ENCODE measurements at places on chromosomes 7 and 10. TPM values are rescaled to one million over a fixed set of nuclear protein-coding genes. Genes with fewer than 3 reads are reported as not detected.
A peak's percentile ranks its signal among the peaks of the same experiment; 100 is the strongest.

DNA sequence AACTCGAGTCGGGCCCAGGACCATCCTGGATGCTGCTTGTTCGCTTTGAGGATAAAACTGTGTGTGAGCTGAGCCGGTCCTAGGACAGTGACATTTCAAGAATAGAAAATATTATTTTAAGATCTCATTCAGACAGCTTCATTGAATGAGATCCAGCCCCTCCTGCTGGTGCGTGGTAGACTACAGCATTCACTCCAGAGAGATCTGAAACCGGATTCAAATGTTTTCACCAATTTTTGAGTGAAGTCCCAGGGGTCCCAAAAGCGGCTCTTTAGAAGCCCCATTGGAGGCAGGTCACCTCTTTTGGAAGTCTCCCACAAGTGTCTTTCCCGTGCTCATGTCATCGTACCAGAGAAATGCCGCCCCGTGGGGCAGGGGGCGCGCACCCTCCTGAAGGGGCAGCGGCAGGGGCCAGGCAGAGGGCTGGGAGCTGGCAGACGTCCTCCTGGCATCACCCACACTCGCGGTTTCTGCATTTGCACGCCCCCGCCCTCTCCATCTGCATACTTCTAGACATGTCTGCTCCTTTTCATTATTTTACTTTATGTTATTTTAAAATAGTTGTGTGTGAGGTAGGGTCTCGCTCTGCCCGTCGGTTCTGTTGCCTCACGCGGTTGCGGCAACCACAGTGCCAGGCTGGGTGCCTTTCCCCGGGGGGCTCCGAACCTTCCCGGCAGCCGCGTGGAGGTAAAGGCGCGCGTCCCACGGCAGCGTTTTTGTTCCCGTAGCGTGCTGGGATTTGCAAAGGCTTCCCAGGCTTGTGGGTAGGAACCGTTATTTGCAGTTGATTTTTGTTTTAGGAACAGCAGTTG, 52.3 kb upstream of the DPYSL4 start:
- DNase-seq: no peak

GRCh38 chr7:106069471-106070200, 42.5 kb downstream of the SYPL1 start:
- DNase-seq: no peak

DNA sequence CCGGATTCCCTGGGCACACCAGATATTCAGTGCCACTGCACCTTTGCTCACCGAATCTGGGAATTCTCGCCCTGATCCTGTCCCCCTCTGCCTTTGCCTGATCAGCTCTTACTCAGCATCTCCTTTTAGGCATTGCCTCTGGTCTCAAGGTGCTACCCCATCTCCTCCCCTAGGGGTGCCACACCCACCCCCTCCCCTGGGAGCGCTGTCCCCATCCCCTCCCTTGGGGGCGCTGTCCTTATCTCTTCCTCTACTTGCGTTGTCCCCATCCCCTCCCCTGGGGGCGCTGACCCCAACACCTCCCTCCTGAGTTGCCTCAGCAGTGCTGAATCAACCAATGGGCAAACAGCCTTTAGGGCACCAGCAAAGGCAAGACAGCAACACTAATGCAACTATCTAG, 686.9 kb upstream of the FOXK1 start:
- no peak for DNase-seq

DNA sequence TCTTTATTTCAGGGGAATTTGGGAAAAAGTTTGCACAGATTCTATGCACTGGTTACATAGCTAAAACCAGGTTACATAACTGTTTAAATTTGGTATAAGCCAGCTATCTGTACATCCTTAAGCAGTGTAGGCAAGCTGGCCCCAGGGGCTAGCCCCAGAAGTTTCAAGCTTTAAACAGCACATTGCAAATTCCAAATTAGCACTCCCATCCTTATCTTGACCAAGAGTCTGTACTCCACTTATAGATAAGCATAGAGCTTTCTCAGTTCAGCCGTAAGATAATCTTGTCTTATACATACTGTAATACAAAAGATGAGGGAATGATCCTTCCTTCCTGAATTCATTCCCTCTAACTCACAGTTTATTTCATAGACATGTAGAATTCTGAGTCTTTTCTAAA, 109.3 kb downstream of the SPAG6 start:
- DNase-seq: no peak

IL6 gene
- not detected for total RNA-seq

DNA sequence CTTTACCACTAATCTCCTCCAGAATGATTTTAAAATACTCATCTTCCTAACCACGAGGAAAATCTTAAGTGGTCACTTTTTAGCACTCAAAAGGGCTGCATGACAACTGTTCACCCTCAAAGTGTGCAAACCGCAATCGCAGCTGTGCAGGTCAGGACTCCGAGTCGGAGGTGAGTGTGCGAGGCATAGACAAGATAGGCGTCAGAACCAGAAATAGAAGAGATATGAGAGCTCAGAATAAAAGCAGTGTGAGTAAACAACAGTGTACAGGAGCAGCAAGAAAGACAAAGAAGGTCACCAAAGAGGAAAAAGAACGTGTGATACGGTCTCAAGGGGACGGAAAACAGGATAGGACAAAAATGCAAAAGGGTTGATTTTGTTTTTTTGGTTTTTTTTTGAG, 17.5 kb upstream of the ENO4 start:
- DNase-seq: no peak

DNA sequence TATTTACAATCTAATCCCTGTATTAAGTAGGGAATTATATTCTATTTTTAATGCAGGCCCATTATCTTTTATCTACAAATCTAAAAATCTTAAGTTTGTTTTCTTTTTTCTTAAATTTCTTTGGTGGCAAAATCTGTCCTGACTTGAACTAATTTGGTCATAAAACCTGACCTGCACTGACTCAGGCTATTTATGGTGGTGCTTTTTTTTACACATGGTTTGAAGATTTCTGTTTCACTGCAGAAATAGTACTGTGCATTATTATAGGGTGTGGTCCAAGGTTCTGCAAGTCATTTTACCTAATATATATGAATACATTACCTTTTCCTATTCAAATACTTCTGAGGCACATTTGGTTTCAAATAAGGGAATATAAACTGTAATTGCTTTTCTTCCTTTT, 137.0 kb downstream of the CD36 start:
- DNase-seq: peak; percentile 47

- DNase-seq: no peak
These were observed 26.6 kb downstream of the ST8SIA6 start for GRCh38 chr10:17427666-17428350.

DNA sequence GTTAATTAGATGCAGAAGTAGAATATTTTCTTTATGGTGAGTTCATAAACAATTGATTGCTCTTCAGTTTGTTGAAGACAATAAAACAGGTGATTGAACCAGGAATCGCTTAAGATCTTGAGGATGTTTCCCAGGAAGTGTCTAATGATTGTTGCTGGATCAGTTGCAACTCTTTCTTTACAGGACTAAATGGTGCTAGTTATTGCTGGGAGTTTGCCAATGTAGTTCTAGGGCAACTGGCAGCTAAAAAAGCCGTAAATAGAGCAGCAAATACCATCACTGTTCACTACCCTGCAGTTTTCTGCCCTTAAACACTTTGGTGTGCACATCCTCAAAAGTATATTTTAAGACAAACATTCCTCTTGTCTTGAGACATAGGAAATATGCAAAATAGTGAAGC, 119.2 kb upstream of the ANK3 start:
- DNase-seq: no peak

- peak; percentile 41 for DNase-seq
These were observed 66.9 kb downstream of the MLLT10 start for GRCh38 chr10:21600804-21601433.

DNA sequence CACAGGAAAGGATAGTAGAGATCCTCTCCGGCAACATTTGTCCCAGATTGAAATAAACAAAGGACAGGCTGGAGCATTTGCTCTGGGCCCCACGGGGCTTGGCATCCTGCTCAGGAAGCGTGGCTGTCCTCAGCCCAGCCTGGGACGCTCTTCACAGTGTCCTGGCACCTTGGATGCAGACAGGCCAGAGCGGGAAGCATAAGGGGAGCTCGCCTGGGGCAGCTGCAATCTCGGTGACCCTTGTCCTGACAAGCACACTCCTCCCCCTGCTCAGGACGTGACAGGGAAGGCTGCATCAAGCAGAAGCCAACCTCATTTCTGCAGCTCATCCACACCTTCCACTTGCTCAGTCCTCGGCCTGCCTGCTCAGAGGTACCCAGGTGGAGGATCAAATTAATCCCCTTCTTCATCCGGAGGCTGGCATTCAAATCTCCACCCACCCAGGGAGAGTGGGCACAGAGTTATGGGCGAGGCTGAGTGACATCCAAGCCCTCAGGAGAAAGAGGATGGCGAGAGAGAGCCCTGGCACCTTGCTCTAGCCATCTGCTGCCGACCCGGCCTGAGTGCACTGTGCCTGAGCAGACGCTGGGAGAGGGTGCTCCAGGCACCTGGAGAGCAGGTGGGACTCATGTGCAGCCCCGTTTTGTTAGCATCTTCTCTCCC, 47.6 kb downstream of the ABRAXAS2 start:
- no peak for DNase-seq

- DNase-seq: no peak
These were observed 112.1 kb upstream of the ABCB5 start for GRCh38 chr7:20503278-20503950.

- DNase-seq: no peak
These were observed 101.8 kb upstream of the TAC1 start for GRCh38 chr7:97630116-97630515.

- DNase-seq: no peak
These were observed 48.8 kb upstream of the ZPBP start for GRCh38 chr7:50141854-50142253.

GRCh38 chr10:80207768-80208370, 2.5 kb upstream of the ANXA11 start:
- no peak for DNase-seq

GRCh38 chr10:10824591-10825148, 193.0 kb upstream of the CELF2 start:
- no peak for DNase-seq

GRCh38 chr7:1248143-1248915, 15.7 kb downstream of the UNCX start:
- no peak for DNase-seq

DNA sequence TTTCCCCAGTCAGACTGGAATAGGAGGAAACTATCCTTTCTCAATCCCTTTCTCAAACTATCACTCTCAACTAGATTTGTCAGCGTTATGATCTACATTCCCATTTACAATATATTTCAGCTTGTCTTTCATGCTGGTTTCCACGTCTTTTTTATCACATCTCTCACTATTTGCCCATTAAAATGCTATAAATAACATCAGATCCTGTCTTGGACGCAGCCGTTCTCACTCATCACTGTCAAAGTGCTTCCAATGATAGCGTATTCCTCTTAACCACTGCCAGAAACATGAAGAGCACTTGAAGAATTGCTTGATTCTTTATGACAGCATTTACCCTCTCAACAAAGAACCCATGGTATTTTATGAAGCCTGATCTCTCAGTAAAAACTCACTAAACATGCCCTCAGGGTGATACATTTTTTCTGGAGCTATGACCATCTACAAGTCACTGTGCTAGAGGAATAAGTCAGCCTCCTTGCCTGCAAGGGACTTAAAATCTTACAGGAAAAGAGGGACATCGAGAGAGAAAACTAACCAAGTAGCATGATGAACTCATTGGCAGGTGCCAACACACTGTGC, 205.6 kb upstream of the PFKP start:
- DNase-seq: no peak

DNA sequence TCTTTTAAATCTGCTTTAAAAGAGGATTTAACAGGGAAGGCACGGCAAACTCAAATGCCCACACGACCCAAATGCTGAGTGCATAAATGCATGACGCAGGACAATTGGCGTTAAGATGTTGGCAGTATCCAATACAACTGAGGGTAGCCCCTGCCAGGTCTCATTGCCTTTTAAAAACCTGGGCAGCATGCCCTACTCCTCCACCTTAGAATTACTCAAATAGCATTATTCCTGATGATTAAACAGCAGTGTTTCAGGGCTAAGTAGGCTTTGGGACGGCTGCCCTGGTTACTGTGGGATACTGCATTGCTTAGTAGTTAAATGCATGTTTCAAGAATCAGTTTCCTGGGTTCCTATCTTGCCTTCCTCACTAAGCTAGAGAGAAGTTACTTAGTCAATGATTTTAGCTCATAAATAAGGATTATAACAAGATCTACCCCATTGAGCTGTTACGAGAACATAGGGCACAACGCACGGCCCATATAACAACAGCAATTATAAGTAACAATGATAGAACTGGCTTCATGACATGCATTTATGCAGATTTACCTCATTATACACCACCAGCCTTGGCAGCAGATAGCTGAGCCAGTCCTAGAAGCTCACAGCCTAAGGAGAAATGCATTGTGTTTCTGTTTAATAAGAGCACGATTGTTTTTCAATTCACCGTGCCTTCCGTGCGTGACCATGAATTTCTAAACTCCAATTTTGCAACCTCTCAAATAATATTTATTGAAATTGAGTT, 7.9 kb downstream of the TUBAL3 start:
- DNase-seq: no peak

DNA sequence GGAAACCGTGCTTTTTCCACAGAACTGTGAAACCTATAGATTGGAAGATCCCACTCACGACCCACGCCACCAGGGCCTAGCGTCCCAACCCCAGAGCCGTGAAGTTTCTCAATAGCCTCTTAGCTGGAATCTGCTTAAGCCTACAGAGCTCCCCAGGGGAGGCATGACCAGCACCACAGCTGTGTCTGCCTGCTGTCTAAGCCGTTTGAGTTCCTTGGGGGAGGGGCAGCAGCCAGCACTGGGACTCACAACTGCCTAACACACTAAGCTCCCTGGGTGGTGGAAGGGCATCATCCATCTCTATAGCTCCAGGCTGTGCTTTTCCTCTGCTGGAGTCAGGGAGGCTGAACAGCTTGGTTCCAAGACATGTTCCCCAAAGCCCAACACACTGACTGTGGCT, 26.0 kb upstream of the TMEM140 start:
- DNase-seq: no peak

DNA sequence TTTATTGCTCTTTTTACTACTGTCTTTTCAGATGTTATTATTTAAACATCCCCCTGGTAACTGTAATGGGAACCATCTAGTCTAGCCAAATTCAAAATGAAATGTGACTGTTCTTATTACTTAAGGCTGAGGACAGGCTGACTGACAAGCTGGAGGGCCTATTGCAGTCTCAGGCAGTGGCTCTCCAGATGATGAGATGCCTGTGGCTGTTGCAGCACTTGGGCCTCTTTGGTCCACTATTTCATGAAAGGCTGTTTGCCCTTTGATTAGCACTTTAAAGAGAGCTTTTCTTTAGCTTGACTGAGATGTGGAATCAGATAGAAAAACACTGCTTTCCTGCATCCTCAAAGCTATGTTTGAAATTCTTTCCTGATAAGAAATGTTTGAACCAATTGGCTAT, 540.5 kb downstream of the SORCS3 start:
- no peak for DNase-seq

- no peak for DNase-seq
These were observed 222.6 kb upstream of the PPP2R2D start for GRCh38 chr10:131678171-131678570.
